ENCODE measurements at places on chromosomes 13 and 19.

DNA sequence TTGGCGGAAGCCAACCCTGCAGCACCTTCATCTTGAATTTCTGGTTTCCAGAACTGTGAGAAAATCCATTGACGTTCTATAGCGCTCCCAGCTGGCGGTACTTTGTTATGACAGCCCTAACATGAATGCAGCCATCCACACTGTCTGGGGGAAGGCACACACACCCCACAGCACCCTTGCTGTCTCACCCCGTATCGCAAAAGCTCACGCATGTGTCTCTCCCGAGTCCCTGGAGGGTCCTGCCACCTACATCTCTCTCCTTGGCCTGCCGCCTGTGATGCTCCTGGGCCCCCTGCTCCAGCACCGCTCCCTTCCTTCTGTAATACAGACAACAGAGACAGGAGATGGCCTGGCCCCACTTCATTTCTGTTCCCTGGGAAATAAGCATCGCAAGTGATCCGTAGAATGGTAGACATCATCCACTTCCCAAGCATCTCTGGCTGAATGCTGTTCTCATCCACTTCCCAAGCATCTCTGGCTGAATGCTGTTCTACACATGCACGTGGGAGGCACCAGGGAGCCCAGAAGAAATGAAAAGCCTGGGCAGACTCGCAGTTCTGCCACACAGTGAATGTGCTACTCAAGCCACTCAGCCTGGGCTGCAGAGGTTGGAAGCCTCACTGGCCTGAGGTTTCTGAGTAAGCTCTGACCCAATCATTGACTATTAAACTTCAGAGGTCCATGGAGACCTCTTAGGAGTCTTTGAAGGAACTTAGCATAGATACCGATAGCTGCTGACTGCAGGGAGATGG, 29.6 kb downstream of the EPN1 start:
- DNase-seq, result no peak

DNA sequence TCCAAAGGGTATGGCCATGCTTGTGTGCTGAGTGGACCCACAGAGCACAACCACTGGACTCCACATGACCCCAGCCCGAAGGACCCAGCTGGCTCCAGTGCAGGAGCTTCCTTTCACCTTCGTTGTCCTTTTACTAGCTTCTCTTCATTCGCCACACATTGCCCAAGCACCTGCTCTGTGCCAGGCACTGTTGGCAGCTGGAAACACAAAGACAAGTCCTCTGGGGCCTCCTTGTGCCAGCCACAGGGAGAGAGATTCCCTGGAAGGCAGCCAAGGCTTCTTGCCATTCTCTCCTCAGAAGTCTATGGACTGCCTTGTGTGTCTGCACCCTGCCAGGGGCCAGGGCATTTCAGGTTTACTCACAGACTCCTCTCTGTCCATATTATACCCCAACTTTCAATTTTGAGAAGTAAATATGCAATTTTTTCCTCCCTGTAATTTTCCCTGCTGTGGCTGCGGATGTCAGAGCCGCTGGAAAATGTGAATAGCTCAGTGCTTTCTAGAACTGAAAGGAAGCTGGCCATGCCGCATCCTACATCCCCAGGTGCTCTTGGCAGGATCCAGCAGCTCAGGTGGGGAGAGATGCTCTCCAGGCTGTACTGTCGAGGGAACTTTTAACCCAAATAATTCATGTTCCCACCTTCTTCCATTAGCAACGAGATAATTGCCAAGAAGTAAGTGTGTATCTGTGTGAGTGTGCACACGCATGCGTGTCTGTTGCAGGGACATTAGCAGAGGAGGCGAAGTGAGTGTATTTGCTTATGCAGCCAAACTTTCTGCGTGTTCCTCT, 57.2 kb downstream of the CHST8 start:
- DNase-seq, result no peak

DNA sequence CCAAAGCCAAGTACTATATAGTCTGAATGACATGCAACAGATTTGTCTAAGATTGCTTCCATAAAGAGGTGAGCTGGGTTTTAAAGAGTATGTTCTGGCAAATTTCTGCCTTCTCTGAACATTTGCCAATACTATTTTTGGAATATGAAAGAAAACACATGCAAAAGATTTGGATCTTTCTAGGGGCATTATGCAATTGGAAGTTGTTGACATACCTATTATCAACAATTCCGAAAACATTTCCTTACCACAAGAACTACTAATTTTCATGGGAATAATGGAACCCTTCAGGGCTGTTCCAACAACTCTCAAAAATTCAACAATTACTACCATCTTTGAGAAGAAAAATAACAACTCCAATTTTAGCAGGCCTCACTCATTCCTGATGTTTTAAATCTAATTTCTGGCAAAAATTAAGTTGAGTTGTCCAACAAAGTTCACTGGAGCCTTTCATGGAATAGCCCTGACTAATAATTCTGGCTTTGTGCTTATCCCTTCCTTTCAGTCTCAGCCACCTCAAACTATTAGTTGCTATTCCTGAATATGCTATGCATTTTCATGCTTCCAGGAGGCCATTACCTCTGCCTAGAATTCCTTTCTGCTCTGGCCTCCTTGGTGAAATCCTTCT, 250.0 kb downstream of the RGCC start:
- no peak for DNase-seq

- DNase-seq, result peak; percentile 67
Measured at GRCh38 chr19:41449079-41449864, 6.3 kb downstream of the ERICH4 start.

GRCh38 chr19:46958532-46958931, 61.1 kb upstream of the NPAS1 start:
- DNase-seq, result peak; percentile 66

- no peak for DNase-seq
Measured at GRCh38 chr13:108877300-108877699, 247.9 kb downstream of the MYO16 start.

DNA sequence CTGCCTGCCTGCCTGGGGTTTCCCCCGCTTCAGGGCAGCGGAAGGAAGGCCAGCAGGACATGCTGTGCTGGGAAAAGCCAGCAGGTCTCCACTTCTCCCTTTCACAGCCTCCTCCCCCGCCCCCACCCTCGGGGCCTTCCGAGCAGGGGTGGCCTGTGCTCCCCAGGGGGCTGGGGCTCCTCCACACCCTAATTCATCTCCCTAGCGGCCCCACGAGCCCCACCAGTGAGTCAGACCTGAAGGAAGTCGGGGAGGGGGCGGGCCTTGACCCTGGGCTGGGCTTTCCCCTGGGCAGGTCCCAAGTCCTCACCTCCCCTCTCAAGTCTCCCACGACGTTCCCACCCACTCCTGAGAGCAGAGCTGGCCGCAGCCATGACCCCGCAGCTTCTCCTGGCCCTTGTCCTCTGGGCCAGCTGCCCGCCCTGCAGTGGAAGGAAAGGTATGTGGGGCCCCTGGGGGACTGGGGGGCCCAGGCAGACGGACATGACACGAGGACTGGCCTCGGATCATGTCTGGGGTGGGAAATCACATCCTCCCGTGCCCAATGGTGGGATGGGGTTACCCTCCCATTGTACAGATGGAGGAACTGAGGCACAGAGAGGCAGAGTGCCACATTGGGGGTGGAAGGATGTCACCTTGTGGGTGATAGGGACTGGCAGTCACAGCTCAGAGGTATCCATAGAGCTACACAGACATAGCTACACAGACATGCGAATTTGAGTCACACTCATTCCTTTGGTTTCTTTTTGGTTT, at the start of gene EBI3:
TSS of gene EBI3 (plus strand) at position 345 of the 753 bp plus-strand sequence. CDS start at position 373, 28 bp downstream.
- DNase-seq, result peak; percentile 83

- no peak for DNase-seq
Measured at GRCh38 chr13:20019043-20019442, 60.5 kb downstream of the ZMYM2 start.

- no peak for DNase-seq
Measured at GRCh38 chr13:43107780-43108179, 84.4 kb downstream of the DNAJC15 start.

DNA sequence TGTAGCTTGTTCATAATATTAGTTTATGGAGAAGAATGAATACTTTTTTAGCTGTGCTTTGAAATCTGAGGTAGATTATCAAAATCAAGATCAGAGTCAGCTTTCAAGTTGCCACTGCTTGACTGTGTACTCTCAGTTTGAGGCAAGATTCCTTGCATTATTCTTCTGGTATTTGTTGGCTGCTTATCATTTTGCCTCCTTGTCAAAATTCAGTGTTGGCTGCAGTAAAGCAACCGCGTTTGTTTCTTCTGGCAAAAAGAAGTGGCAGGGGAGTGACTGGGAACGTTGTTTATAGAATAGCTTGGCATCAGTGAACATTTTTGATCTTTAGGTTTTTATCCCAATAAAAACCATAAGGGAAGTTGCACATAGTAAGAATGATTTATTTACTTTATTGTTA, 419.3 kb upstream of the GPC6 start:
- no peak for DNase-seq

- no peak for DNase-seq
Measured at GRCh38 chr19:18110609-18111232, 13.1 kb downstream of the MAST3 start.

- DNase-seq, result no peak
Measured at GRCh38 chr13:46320406-46320805, 66.6 kb downstream of the RUBCNL start.

Measured in T-helper 2 cell treated with Interferon-gamma antibody and Interleukin-4, amounts not matched to agents 5 μg/mL and 100 μg/mL, for 36 hours (primary cell).